Temporal lobe (tissue), 4 donors: ENCODE measurements at places on chromosomes 5 and 9. TPM values are rescaled to one million over a fixed set of nuclear protein-coding genes. Genes with fewer than 3 reads are reported as not detected.

Gene KIF4B
- 0.25 TPM for total RNA-seq

Gene FOXD4
- total RNA-seq = 0.74 TPM

Gene PCDHA1
- 6.6 TPM for total RNA-seq

Gene ACOT12
- 0.98 TPM for total RNA-seq

Gene GRAMD2B
- 8.6 TPM for total RNA-seq

Gene KYAT1
- 9.1 TPM for total RNA-seq

Gene IRGM
- not detected for total RNA-seq

Gene PCA3
- total RNA-seq = 0.49 TPM

Gene PLPPR1
- total RNA-seq = 122 TPM

Gene C9orf85
- total RNA-seq = 13.3 TPM

Gene MARCOL
- not detected for total RNA-seq
